CD8-positive, alpha-beta memory T cell (primary cell): ENCODE measurements at places on chromosomes 3 and 15. TPM values are rescaled to one million over a fixed set of nuclear protein-coding genes. Genes with fewer than 3 reads are reported as not detected.

- H3K36me3 ChIP-seq: no peaks in the 10 kb centered on the region
- no peak overlapping the region for H3K27ac ChIP-seq
- no peak for DNase-seq
- H3K4me3 ChIP-seq: no peak overlapping the region
- H3K27me3 ChIP-seq: no peaks in the 10 kb centered on the region
These were observed 119.7 kb upstream of the PHLDB2 start for GRCh38 chr3:111739311-111739911.

DNA sequence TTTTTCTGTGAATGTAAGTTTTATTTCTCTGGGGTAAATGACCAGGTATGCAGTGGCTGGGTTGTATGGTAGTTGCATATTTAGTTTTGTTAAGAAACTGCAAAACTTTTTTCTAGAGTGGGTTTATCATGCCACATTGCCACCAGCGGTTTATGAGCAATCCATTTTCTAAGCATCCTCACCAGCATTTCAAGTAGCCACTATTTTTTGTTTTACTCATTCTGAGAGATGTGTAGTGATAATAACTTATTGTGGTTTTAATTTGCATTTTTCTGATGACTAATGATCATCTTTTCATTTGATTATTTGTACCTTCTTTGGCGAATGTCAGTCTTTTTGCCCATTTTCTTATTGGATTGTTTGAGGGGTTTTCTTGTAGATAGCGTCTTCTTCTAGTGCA, 56.2 kb downstream of the SPRED1 start:
- H3K27me3 ChIP-seq: no peaks in the 10 kb centered on the region
- no peak overlapping the region for H3K4me3 ChIP-seq
- no peak for DNase-seq
- peaks cover 18% of the 10 kb centered on the region for H3K4me1 ChIP-seq
- no peak overlapping the region for H3K27ac ChIP-seq

GRCh38 chr15:75739791-75740190, 27.1 kb upstream of the CSPG4 start:
- H3K4me1 ChIP-seq: peaks cover 10% of the 10 kb centered on the region
- DNase-seq: no peak
- H3K4me3 ChIP-seq: no peak overlapping the region
- H3K27me3 ChIP-seq: no peaks in the 10 kb centered on the region

DNA sequence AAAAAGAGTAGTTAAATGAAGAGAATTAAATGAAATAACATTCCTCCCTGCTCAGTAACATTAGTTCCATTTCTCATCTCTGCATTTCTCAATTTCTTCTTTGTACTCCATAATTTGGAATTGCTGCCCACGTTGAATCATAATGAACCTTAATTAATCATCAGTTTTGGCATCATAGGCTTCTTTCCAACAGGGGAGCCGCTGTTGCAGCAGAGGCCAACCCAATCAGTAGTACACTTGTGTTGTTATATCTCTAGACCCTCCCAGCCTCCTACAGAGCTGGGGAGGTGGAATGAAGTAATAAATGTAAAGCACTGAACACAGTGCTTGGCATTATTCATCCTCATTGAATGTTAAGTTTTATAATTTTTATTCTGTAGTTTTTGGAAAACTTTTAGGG, 240.7 kb downstream of the CHST2 start:
- DNase-seq: no peak
- no peak overlapping the region for H3K27ac ChIP-seq
- no peaks in the 10 kb centered on the region for H3K27me3 ChIP-seq
- H3K36me3 ChIP-seq: no peaks in the 10 kb centered on the region
- peaks cover 12% of the 10 kb centered on the region for H3K4me1 ChIP-seq

PIGZ gene
- 0.49 TPM for total RNA-seq

DNA sequence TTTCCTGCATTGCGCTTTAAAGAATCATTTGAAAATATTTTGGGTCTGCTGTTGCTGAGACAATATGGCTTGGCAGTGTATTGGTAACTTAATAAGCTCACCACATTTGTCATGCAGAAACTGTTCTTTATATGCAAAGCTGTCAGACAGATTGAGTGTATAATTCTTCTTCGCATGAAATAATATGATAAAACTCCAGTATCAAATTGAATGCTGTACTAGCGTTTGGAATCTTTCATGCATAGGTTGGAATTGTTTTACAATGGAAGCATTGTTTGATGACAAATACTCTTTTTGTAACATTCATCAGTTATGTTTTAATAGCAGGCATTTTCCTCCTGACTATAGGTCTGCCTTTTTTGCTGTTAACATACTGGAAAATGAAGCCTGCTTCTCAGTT, 53.8 kb downstream of the RBMS3 start:
- no peak overlapping the region for H3K4me3 ChIP-seq
- no peak overlapping the region for H3K27ac ChIP-seq
- H3K4me1 ChIP-seq: no peaks in the 10 kb centered on the region
- H3K27me3 ChIP-seq: no peaks in the 10 kb centered on the region

DNA sequence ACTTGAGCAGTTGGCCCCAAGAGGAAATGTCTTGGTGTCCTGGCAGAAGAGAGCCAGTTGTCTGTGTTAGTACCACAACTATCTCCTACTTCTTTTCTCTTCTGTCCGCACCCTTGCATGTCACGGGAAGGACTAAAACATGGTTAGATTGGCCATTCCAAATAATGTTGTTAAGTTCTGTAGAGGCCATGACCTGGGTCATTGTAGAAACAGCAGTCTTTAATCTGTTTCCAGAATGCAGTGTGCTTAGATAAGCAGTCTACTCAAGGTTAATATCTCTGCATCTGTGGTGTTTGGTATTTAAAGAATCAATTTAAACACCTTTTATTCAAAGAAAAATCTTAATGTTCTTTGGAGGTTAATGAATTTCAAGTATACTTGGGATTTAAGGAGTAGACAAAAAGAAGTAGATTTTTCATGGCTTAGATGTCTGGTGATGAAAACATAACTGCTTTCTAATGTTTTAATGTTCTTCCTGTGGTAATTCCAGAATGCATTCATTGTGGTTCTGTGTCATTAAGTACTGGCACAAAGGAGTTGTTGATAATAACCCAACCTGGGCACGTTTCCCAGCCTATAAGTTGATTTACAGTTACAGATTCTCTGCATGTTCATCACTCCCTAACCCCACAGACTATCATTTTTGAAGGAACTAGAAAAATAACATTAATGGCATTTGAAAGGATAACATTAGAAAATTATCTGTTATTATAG, 58.9 kb downstream of the TMEM108 start:
- no peak overlapping the region for H3K4me3 ChIP-seq
- no peaks in the 10 kb centered on the region for H3K4me1 ChIP-seq
- DNase-seq: no peak
- H3K27me3 ChIP-seq: no peaks in the 10 kb centered on the region
- H3K36me3 ChIP-seq: no peaks in the 10 kb centered on the region

- DNase-seq: no peak
- no peak overlapping the region for H3K4me3 ChIP-seq
- H3K27me3 ChIP-seq: no peaks in the 10 kb centered on the region
- no peaks in the 10 kb centered on the region for H3K36me3 ChIP-seq
- no peaks in the 10 kb centered on the region for H3K4me1 ChIP-seq
- H3K27ac ChIP-seq: no peak overlapping the region
These were observed 59.8 kb downstream of the ZNF860 start for GRCh38 chr3:32041316-32041715.

B3GNT5 gene
- 10.0 TPM for total RNA-seq

TMEM207 gene
- not detected for total RNA-seq

GRCh38 chr3:171690281-171690680, 120.0 kb downstream of the PLD1 start:
- H3K4me1 ChIP-seq: no peaks in the 10 kb centered on the region
- no peaks in the 10 kb centered on the region for H3K36me3 ChIP-seq
- H3K4me3 ChIP-seq: no peak overlapping the region
- H3K27me3 ChIP-seq: no peaks in the 10 kb centered on the region
- no peak for DNase-seq
- H3K27ac ChIP-seq: no peak overlapping the region

DNA sequence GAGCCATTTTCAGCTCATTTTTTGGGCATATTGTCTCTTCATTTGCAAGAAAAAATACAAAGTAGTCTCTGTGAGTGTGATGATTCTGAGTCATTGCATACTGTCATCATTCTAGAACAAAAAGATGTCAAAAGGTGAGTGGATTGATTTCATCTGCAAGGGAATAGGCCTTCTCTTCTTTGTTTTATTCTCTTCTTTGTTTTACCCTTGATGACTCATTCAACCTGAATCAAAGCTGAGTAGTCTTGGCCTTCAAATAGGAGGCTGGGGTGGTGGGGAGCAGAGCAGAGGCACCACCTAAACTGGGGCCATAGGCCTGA, 25.4 kb downstream of the CYP19A1 start:
- H3K27me3 ChIP-seq: no peaks in the 10 kb centered on the region
- H3K4me3 ChIP-seq: no peak overlapping the region
- no peaks in the 10 kb centered on the region for H3K4me1 ChIP-seq
- no peak for DNase-seq
- H3K36me3 ChIP-seq: no peaks in the 10 kb centered on the region

DNA sequence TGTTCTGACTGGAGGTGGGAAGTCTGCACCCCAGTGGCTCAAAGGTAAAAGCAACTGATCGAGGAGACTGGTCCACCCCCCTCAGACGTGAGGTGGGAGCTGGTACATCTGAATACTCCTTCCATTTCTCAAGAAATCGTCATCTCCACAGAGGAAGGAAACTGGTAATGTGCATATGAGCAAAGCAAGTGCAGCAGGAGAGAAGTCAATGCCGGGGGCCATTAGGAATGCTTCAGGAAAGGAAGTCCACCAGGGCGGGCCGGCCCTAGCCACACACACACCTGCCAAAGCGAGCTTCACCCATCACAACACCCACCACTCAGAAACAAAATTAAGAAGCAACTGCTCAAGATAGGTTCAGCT, 8.5 kb downstream of the TBC1D2B start:
- H3K27ac ChIP-seq: peak overlapping the region; percentile 49
- no peaks in the 10 kb centered on the region for H3K36me3 ChIP-seq
- H3K4me3 ChIP-seq: peak overlapping the region; percentile 56
- DNase-seq: no peak

DNA sequence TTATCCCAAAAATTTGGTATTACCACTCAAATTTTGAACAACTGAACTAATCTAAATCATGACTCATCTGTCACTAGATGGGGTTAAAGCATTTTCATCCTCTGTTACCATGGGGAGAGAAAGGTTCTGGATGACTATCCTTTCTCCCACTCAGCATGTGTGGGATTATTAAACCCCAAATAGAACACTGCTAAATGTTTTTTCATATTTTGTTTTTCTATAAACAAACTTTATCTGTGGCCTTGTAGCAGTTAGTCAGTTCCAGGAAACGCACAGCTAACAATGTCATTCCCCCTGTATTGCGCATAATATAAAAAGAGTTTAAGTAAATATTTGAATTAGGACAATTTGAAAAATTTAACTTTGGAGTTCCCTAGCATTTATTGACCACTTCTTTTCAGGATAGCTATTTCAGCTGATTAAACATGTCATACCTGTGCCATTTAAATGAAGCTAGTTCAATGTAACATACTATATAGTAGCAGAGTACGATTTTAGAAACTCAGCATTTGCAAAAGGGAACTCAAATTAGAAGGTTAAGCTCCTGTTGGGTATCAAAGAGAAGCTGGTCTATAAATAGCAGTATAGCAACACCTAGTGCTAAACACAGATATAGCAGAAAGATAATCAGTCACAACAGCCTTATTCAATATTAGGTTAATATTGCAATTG, 9.2 kb upstream of the TMEM212 start:
- no peak for DNase-seq
- H3K27ac ChIP-seq: no peak overlapping the region
- H3K27me3 ChIP-seq: no peaks in the 10 kb centered on the region
- H3K36me3 ChIP-seq: no peaks in the 10 kb centered on the region
- H3K4me1 ChIP-seq: no peaks in the 10 kb centered on the region
- no peak overlapping the region for H3K4me3 ChIP-seq

DNA sequence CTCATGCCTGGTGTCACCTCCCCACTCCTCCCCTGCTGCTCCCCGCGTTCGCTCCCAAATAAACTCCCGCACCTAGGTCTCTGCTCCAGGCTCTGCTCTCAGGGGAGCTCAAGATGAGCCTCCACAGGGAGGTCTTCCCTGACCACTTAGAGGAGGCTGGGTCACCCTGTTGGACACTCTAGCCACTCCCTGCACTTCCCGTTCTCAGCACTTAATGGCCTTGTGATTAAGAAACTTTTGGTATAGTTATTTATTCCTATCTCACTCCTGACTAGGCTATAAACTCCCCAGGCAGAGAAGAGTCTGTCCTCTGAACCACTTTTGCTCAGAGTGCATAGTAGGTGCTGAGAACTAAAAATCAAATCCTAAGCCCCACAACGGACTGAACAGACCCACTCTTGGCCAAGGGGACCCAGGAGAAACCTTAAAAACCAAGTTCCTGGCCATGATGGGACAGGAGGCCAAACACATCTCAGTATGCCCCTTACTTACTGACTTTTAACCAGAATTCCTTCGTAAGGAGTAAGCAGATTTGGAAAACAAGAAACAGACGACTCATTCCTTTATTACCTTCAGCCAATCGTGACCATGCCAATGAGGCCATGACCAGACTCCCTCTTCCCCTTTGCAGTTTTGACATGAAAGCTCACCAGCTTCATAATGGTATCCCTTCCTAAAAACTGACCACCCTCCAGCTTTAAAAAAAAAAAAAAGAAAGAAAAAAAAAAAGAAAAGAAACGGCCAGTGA, 69.0 kb upstream of the HRH1 start:
- no peaks in the 10 kb centered on the region for H3K27me3 ChIP-seq
- no peaks in the 10 kb centered on the region for H3K4me1 ChIP-seq
- no peaks in the 10 kb centered on the region for H3K36me3 ChIP-seq
- H3K4me3 ChIP-seq: no peak overlapping the region
- no peak for DNase-seq
- H3K27ac ChIP-seq: no peak overlapping the region

- H3K4me3 ChIP-seq: peak overlapping the region; percentile 93
- peaks cover 39% of the 10 kb centered on the region for H3K4me1 ChIP-seq
- no peaks in the 10 kb centered on the region for H3K27me3 ChIP-seq
- DNase-seq: peak; percentile 26
- H3K36me3 ChIP-seq: peaks cover 3% of the 10 kb centered on the region
These were observed 400 bp downstream of the RAB43 start for GRCh38 chr3:129121016-129121791.

DNA sequence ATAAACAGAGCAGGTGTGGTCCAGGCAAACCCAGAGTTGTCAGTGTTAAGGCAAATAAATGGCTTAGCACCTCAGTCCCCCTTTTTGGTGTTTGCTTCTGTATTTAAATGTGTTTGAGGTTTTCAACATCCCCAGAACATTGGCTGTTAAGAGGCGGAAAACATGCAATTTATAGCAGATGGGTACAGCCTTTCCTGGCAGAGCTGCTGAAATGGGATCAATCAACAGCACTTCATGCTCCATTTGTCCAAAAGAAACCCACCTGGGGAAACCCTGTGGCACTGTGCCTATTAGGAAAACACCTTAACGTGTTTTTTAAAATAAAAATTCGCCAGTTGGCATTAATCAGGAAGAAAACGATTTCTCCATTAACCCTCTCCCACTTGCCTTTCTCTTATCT, 135.4 kb downstream of the MCTP2 start:
- no peak for DNase-seq
- H3K4me1 ChIP-seq: no peaks in the 10 kb centered on the region
- H3K27ac ChIP-seq: no peak overlapping the region
- no peaks in the 10 kb centered on the region for H3K27me3 ChIP-seq
- H3K36me3 ChIP-seq: no peaks in the 10 kb centered on the region

DNA sequence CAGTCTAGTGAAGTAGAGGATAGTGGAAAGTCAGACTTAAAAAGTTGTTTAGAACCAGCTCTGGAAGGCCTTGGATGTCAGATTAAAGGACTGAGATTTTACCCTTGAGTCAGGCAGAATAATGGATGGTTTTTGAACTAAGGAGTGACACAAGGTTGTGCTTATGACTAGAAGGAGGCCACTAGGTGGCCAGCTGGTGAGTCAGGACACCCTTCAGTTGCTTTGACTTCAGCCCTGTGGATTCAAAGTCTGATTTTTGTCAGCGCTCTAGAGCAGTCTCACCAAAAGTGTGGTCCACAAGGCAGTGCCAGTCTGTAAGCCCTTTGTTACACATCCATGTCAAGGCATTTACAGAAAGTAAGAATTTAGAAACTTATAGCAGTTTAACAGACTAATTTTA, 3.8 kb upstream of the GABPB1 start:
- H3K27me3 ChIP-seq: no peaks in the 10 kb centered on the region
- H3K4me1 ChIP-seq: peaks cover 27% of the 10 kb centered on the region
- no peak for DNase-seq
